NCI-H345 (cell line): ENCODE measurements at places on chromosomes 7 and 10.
A peak's percentile ranks its signal among the peaks of the same experiment; 100 is the strongest.

DNA sequence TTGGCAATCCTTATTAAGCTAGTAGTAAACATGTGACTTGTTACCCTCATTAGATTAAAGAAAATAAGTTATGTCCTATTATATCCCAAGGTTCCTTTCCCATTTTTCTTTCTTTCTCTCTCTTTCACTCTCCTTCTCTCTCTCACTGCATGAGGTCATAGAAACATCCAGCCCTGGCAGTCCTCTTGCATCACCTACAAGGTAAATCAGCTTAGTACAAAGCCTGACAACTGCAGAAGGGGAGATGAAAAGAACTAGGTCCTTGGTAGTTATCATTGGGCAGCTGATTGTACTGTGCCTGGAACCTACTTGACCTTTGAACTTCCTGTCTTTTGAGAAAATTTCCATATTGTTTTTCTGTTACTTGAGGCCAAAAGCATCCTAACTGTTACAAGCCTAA is 307.9 kb upstream of the SP8 start:
- no peak for DNase-seq

DNA sequence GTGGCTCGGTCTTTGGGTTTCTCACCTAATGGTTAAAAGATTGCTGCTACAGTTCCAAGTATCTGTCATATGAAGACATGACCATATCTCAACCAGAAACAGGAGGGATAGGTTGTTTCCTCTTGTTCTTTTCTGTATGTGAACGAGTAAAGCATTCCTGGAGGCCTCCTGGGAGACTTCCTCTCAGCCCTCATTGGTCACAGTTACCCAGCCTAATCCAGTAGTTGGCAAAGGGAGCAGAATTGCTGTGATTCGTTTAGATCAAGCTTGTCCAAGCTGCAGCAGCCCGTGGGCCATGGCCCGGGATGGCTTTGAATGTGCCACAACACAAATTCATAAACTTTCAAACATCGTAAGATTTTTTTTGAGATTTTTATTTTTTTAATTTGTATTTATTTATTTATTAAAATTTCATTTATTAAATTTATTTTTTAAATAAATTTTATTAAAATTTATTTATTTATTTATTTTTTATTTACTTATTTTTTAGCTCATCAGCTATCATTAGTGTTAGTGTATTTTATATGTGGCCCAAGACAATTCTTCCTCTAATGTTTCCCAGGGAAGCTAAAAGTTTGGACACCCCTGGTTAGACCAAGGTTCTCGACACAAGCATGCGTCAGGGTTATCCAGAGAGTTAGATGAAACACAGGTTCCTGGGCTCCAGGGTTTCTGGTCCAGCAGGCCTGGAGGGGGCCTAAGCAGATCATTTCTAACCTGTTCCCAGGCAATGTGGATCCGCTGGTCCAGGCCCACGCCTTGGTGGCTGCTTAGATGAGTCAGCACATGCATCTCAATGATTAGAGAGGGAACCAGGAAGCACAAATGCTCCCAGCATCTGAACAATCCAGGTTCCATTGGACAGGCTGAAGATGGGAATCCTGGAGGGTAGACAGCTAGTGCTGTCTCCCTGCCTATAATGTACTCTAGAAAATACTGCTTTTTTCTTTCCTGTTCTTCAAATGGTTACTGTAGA is 25.6 kb downstream of the CDC123 start:
- DNase-seq = no peak

DNA sequence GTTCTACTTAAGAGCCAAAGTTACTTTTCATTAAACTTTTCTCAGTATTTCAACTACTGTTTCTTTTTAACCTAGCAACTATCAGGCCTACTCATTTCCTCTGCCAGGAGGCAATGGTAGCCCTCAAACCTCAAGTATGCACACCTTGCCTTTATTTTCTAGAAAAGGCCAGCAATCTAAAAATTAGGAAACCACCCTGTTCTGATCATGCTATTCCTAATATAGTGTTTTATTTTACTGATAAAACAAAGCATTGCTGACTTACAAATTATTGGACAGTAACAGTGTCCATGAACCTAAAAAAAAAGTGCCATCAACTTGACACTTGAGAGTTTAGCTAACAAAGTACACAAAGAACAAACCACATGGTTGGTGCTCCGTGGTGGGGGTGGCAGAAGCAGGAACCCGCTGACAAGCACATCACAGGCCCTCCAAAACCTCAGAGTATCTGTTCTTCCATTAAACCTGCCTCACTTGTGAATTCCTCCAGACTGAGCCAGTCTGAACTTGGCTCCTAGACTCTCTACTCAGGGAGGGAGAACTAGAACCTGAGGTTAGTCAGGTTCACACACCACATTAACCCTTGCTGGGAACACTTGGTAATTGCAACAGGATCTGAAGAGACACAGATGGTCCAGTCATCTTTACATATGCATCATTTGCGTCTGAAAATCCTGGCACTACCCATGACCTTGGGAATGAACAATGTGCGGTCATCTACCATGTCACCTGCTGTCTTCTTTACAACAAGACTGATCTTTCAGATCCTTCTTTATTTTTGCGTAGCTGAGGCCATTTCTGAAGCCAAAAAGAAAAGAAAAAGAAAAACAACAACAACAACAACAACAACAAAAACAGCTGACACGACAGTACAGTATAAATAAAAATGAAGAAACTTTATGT is 31.9 kb downstream of the PIP4K2A start:
- no peak for DNase-seq

GRCh38 chr7:46279290-46279689 is 358.2 kb upstream of the IGFBP3 start:
- DNase-seq = no peak

DNA sequence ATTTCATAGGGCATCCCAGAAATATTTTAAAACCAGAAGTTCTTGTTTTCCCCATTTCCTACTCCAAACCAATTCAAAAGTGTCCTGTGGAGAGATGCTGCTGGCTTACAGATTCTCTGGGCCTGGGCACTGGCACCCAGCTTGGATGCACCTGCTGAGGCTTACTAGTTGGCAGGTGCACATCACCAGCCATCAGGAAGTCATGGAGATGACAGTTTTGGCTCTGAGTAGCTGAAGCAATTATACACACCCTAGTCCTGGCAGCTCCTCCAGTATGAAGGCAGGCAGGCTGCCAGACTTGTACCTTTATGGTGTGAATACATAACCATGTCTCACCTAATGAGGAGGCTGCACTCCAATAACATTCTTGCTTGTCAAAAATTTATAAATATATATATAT is 276.6 kb upstream of the GHITM start:
- DNase-seq = no peak

GRCh38 chr7:105741982-105742381 is 134.4 kb downstream of the ATXN7L1 start:
- DNase-seq = no peak

- DNase-seq = no peak
Measured at GRCh38 chr7:50155755-50156154, 62.7 kb upstream of the ZPBP start.

DNA sequence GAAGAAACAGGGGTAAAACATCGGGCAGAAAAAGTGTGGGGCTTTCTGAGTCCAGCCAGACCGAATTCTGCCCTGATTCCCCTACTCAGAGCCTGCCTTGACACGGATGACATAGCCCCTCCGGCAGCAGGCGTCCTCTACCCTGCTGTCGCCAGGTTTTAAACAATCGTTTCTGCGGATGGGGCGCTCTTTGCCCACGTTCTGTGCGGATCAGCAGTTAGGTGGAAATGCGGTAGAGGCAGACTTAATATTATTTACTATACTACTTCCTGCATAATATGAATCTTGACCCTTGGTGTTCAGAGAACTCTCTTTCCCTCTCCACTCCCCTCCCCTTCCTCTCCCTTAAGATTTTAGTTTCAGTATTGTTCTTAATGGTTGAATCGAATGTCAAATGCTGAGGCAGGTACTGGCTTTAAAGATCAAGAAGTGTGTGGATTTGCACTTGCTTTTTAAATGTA is 2.4 kb downstream of the GATA3 start:
- DNase-seq = no peak

GRCh38 chr7:50646069-50646468 is 80.9 kb upstream of the DDC start:
- DNase-seq = no peak

- no peak for DNase-seq
Measured at GRCh38 chr7:70728872-70729552, 402.9 kb upstream of the GALNT17 start.

DNA sequence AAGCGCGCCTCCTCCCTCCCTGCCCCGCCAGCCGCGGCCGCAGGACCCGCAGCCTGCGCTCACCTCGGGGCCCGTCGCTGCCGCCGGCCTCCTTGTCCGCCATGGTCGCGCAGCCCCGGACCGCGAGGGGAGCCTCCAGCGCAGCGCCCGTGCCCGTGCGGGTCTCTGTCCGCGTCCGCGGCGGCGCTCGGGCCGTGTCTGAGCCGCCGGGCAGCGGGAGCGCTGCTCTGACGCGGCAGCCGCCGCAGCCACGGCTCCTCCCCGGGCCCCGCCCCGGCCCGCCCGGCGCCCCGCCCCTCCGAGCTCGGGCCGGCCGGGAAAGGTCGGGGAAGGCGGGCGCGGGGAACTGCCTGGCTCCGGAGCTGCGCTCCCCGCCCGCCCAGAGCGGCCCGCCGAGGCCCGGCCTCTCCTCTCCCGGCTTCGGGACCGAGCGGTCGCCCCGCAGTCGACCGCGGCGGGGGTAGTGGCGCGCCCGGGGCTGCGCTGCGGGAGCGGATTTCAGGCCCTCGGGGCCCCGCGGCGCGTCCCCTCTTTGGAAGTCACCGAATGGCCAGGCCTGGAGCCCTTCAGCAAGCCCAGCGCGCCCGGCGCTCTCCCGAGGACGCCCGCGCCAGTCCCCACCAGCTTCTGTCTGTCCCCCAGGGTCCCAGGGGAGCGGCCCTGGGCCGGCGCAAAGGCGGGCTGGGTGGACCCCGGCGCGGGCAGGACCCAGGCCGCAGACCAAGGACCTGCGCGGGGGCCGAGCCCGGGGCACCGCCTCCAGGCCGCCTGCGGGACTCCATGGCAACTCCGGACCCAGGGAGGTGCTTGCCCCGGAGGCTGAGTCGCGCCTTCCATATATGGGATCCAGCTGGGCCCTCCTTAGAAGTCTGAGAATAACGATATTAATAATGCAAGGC is at the start of gene HSPA12A:
HSPA12A (minus strand) TSS at position 200 of the 899 bp plus-strand sequence; CDS start at position 103, 97 bp downstream.
- DNase-seq = peak; percentile 58

DNA sequence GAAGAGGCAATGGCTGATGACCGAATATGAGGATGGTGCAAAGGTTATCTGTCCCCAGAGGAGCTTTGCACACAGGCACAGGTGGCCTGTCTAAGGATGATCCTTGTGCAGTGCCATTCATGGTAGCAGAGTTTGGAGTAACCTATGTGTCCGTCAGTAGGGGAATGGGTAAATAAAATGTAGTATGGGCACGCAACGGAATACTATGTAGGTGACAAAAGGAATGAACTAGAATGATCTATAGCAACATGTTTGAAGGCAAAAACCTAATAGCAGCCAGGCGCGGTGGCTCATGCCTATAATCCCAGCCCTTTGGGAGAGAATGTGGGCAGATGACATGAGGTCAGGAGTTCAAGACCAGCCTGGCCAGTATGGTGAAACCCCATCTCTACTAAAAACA is 41.6 kb upstream of the ECHDC3 start:
- no peak for DNase-seq

GRCh38 chr7:117251687-117252086 is 71.2 kb downstream of the WNT2 start:
- DNase-seq = no peak

DNA sequence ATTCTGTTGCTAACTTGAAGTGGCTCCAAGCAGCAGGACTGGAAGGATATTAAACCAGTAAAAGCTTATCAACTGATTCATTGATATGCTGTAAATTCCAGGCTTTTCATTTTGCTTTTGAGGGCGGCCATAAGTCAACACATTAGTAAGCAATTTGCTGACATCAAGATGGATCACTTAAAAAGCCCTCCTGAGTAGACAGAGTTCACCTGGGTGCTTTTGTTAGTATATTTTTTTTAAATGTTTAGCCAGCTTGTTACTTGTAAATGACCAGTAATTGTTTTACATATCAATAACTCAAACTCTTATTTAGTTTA is 26.5 kb downstream of the RNF32 start:
- peak; percentile 12 for DNase-seq

GRCh38 chr10:61063901-61064300 is 119.9 kb upstream of the RHOBTB1 start:
- no peak for DNase-seq

GRCh38 chr10:122216047-122216446 is 55.0 kb upstream of the BTBD16 start:
- DNase-seq = no peak

DNA sequence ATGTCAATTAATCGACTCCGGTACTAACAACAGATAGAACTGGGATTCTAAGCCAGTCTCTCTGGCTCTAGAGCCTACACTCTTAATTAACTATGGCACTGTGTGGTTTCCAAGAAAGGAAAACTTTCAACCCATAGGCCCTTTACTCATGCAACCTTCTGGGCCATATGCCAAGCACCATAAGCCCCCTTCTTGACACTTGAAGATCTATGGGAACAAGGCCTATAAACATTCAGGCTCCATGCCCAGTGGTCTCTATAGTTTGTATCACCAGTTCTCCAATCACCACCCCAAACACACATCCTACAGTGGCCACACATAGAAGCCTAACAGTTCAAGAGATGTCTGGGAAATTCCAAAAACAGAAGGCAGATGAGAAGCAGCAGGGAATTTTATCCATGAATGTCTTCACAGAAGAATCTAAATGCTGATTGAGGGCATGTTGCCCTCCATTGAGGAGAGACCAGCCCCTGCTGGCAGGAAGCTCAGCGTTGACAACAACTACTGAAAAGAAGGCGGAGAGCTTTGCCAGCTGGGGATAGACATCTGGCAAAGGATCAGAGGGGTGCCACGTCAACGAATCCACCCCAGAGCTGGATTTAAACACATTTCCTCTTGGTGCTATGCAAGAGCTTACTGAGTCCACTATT is 64.4 kb downstream of the GRM3 start:
- DNase-seq = peak; percentile 14

- no peak for DNase-seq
Measured at GRCh38 chr7:63008366-63008765, 990.3 kb upstream of the ZNF722 start.

- no peak for DNase-seq
Measured at GRCh38 chr7:37656913-37657530, 26.5 kb upstream of the GPR141 start.

GRCh38 chr10:113590581-113590980 is 37.7 kb downstream of the HABP2 start:
- no peak for DNase-seq

DNA sequence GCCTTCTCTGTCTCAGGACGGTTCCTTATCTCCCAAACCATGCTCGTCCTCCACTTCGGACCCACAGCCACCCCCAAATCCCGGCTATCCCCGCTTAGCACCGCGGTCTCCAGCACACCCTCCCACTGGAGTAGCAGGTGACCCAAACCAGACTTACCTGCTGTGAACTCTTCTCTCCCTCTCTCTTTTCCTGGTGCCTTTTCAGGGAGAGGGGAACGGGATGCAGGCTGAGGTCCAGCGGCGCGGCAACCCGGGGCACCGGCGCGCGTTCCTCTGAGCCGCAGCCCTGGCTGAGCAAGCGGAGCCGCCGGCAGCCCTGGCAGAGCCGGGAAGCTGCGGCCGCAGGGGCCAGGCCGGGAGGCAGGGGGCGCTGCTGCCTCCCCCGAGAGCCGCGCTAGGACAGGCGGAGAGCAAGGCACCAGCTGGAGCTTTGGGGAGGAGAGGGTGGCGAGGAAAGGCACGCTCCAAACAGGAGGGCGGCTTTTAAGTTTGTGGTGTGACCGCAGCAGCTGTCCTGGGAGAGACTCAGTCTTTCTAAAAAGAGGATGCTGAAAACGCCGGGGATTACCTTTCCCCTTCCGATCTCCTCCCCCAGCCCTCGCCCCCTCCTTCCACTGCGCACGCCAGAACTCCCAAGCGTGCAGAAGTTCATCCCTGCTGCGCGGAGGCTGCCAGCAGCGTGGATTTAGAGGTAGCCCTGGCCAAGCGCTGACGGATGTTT is at the start of gene SEMA3D:
SEMA3D (minus strand) TSS at position 536 of the 721 bp plus-strand sequence. CDS start 65,165 bp downstream, outside the sequence.
- peak; percentile 24 for DNase-seq
